ENCODE measurements at places on chromosomes 1 and 21.

DNA sequence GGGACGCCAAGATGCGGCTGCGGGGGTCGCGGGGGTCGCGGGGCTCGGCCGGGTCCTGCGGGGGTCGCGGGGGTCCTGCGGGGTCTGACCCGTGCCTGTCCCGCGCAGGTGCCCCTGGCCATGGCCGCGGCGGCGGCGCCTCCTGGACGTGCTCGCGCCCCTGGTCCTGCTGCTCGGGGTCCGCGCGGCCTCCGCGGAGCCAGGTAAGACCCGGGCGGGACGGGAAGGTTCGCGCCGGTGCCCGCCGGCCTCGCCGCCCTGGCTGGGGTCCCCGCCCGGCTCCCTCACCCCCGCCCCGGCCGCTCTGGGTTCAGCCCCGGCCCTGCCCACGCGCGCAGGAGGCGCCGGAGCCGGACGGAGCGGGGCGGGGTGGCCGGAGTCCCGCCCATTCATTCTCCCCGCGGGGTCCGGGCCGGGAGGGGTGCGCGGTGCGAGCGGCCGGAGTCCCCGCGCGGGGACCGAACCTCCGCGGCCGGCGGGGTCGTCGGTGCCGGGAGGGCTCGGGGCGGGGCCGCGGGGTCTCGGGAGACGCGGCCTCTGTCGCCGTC, 380 bp downstream of the COL18A1 start:
- H3K36me3 ChIP-seq, result no peaks in the 10 kb centered on the region
- no peak overlapping the region for H3K27ac ChIP-seq
- H3K27me3 ChIP-seq, result peaks cover 19% of the 10 kb centered on the region
- no peak for DNase-seq

- H3K36me3 ChIP-seq, result no peaks in the 10 kb centered on the region
Observed at GRCh38 chr1:170857955-170858354, 77.4 kb upstream of the MROH9 start.

DNA sequence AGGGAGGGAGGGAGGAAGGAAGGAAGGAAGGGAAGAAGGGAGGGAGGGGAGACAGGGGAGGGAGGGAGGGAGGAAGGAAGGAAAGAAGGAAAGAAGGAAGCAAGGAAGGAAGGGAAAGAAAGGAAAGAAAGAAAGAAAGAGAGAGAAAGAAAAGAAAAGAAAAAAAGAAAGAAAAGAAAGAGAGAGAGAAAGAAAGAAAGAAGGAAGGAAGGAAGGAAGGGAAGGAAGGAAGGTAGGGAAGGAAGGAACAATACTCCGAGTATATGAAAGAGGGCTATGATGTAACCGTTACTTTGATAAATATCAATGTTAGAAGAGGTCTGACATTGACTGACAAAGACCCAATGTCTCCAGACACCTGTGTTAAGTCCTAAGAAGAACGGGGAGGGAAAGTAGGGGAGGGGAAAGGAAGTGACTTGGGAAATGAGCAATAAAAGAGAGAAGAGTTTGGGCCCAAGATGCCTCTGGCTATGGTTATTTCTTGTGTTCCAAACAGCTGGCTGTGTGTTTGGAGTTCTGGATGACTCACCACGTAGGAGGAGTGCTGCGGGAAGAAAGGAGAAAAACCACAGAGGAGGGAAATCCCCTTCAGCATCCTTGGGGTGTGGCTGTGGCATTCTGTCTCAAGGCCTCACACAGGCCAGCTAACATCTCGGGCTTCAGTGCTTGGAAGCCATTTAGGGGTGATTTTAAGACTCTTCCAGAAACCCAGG, 37.0 kb upstream of the RXRG start:
- no peaks in the 10 kb centered on the region for H3K27me3 ChIP-seq
- no peak for DNase-seq
- H3K27ac ChIP-seq, result no peak overlapping the region
- no peaks in the 10 kb centered on the region for H3K4me1 ChIP-seq
- H3K36me3 ChIP-seq, result no peaks in the 10 kb centered on the region

GRCh38 chr1:32871364-32872191, 866 bp upstream of the FNDC5 start:
- H3K4me3 ChIP-seq, result peak overlapping the region; percentile 23
- peaks cover 35% of the 10 kb centered on the region for H3K27me3 ChIP-seq
- H3K36me3 ChIP-seq, result no peaks in the 10 kb centered on the region
- no peak overlapping the region for H3K27ac ChIP-seq
- peaks cover 7% of the 10 kb centered on the region for H3K4me1 ChIP-seq

- no peak overlapping the region for H3K27ac ChIP-seq
- no peak for DNase-seq
- no peaks in the 10 kb centered on the region for H3K4me1 ChIP-seq
- no peaks in the 10 kb centered on the region for H3K27me3 ChIP-seq
- no peaks in the 10 kb centered on the region for H3K36me3 ChIP-seq
Observed at GRCh38 chr1:11473491-11474034, 5.4 kb upstream of the DISP3 start.

Measured in CD8-positive, alpha-beta memory T cell (primary cell).